Aorta (tissue), 5 donors: ENCODE measurements at places on chromosomes 1 and 21. TPM values are rescaled to one million over a fixed set of nuclear protein-coding genes. Genes with fewer than 3 reads are reported as not detected.

Gene PUM1
- total RNA-seq: 105 TPM

Gene PDZK1
- 1.2 TPM for total RNA-seq

Gene TMEM79
- 1.2 TPM for total RNA-seq

- no peaks in the 10 kb centered on the region for H3K36me3 ChIP-seq
- H3K27ac ChIP-seq: no peak overlapping the region
- H3K4me3 ChIP-seq: no peak overlapping the region
Observed at GRCh38 chr1:48851638-48852037, 74.9 kb upstream of the BEND5 start.
